RPMI8226 (cell line): ENCODE measurements at places on chromosomes 12 and 14.

DNA sequence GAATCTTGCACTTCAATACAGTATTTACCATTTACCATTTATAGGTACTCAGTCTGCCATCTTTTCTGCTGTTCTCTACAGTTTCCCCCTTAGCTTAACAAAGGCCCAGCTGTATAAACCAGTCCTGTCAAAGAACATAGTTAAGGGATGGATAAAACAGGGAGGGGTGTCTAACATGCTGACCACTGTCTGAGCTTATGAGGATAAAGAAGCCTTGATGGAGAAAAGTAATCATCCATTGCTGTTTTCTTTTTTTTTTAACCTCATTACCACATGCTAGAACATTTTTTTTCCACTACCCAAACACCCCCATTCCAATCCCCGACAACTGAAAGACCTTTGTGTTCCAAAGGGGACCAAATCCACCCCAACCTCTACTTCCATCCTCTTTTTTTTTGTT lies 39.9 kb downstream of the SOX5 start:
- no peak for DNase-seq

GRCh38 chr14:97523936-97524335 lies 726.8 kb downstream of the VRK1 start:
- no peak for DNase-seq

DNA sequence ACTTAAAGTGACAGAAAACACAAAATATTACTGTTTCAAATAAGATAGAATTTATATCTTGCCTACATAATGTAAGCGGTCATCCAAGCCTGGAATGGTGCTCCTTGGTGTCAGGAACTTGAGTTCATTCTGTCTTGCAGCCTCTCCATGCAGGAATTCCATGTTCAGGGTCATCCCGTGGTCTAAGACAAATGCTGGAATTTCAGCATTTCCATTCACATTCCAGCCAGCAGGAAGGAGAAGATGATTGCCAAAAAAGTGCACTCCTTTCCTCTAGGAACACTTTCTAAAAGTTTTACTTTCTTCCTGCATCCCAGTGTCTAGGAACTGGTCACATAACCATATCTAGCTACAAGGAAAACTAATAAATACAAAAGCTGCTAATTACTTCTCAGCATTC lies 106.3 kb downstream of the PTPRO start:
- no peak for DNase-seq

GRCh38 chr12:122081697-122082221 lies 3.2 kb downstream of the MLXIP start:
- peak; percentile 69 for DNase-seq

DNA sequence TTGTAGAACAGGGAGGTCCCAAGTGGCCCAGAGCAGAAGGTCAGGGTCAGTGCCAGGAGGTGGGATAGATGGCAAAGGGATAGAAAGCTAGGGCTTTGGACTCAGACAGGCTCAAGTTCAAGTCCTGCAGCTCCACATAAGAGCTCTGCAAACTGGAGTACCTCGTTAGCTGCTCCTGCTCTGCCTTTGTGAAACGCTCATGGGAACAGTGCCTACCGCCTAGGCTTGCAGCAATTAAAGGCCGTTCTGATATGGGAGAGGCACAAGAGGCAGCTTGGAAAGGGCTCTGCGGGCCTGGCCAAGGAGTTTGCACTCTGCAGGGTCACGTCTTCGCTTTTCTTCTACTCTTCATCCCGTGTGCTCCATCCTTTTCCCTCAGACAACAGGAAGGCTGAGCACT lies 54.1 kb downstream of the MAP1LC3B2 start:
- DNase-seq, result no peak

DNA sequence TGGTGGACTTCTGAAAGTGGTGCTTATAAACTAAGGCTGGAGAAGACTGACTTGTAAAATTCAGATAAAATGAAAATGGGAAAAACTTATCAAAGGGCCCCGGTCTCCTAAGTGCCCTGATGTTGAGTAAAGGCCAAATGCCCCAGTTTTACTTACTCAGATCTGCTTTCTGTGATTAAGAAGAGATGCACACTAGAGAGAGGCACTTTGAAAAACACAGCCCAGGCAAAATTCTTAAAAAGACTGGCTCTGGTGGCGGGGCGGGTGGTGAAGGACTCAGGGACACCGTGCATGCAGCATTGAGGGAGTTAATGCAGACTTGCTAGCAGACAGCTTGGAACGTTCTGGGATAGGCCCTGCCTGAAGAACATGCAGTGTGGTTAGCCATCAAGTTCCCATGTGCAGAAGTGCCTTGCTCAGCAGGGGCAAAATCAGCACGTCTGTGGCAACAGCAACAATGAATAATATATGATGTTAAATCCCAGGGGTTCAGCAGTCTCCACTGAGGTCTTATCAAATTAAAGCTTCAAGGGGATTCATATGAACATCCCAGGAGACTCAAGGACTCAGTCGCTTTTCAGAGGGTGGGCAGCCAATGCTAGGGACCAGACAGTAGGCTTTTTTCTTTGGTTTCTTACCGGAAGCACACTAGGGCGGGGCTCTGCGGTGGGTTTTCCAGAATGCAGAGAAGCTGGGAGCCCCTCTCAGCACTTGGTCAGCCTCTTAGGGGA lies 105.0 kb downstream of the DAD1 start:
- no peak for DNase-seq

GRCh38 chr14:75648066-75648838 lies 12.4 kb downstream of the ERG28 start:
- DNase-seq, result no peak

DNA sequence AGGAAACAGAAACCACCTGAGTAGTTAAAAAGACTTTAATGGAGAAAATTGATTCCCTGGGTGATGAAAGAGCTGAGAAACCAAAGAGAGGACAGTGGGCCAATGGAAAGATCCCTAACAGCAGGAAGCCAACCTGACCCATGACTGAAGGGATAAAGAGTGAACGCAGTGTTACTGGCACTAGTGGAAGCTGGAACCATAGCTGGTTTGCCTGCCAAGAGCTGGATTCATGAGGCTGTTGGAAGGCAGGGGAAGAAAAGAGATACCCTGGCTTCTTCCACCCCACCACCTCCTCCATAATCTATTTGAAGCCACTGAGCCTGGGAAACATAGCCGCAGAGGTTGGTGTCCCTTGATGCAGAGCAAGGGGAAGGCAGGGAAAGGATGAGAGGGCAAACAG lies 125.5 kb upstream of the PRKD1 start:
- no peak for DNase-seq

DNA sequence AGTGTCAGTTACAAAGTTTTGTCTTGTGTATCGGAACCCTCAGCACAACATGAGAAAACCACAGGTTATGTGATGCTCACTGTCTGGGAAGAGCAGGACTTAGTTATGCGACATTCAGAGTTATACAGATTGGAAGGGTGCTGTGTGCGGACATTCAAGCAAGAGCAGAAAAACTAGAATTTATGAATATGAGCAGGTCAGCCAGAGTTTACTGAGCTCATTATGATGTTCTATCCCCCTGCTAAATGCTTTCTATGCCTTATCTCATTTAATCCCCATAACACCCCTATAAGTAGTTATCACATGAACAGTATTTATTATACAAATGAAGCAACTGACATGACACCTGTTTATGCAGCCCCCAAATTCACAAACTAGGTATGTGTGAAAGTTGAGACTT lies 1083.2 kb downstream of the FLRT2 start:
- DNase-seq, result no peak

GRCh38 chr14:61280092-61280525 lies 1.0 kb downstream of the TMEM30B start:
- no peak for DNase-seq

DNA sequence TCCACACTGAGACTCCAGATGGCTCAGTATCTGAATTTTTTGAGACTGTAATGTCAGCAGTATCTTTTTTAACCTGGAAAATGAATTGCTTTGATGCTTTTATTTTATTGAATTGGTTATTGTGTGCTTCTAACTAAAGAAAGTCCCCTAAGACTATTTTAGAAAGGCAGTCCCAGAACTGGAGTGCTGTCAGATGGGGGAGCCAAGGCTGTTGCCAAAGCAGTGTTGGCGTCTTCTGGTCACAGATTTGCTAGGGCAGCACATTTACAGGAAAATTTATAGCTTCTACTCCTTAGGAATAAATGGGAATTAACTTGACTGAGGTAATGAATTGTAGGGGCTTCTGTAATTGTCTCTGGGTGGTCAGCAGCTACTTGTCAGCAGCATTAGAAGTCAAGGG lies 157.1 kb upstream of the ARHGAP5 start:
- no peak for DNase-seq

DNA sequence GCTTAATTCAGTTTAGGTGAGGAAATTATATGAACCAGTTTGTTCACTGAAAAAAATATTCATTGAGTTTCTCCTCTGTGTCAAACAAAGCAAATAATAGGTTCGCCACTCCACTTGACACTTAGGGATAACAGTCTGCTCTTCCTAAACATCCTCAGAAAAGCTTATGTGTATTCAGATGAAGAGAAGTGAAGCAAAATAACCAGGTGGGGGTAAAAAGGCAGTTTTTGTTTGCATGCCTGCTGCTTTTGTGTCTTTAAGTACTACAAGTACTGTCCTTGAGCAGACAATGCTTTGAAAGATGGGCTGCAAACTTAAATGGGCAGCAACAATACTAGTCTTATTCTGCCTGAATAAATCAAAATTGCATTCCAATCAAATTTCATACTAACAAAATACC lies 910.7 kb upstream of the MDGA2 start:
- DNase-seq, result no peak

- DNase-seq, result no peak
These were observed 108.0 kb downstream of the RIMBP2 start for GRCh38 chr12:130608132-130608531.

- DNase-seq, result no peak
These were observed 36.9 kb upstream of the TTC7B start for GRCh38 chr14:90853116-90853515.

DNA sequence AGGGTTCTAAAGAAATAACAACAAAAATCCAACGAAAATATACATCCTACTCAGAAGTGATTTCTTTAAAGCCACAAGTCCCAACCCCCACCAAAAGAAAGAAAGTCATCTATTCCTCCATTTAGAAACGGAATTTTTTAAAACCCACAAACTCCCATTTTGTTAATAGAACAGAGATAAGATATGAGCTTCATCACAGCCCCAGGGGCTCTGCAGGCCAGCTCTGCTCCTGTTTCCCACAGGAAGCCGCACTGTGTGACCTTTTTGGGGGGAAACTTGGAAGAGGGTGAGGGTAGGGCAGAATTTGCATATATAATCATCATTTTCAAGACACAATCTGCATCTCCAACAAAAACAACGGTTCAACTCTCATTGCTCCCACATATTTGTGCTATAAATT lies 2.8 kb downstream of the FBXL14 start:
- DNase-seq, result no peak

- DNase-seq, result peak; percentile 77
These were observed 1.8 kb downstream of the FBXL14 start for GRCh38 chr12:1592444-1593173.

- DNase-seq, result no peak
These were observed 120.5 kb downstream of the PTPN11 start for GRCh38 chr12:112539221-112539620.

- DNase-seq, result no peak
These were observed 185.8 kb downstream of the ALG10B start for GRCh38 chr12:38502415-38502814.
